ENCODE measurements at places on chromosomes 5 and 9.

DNA sequence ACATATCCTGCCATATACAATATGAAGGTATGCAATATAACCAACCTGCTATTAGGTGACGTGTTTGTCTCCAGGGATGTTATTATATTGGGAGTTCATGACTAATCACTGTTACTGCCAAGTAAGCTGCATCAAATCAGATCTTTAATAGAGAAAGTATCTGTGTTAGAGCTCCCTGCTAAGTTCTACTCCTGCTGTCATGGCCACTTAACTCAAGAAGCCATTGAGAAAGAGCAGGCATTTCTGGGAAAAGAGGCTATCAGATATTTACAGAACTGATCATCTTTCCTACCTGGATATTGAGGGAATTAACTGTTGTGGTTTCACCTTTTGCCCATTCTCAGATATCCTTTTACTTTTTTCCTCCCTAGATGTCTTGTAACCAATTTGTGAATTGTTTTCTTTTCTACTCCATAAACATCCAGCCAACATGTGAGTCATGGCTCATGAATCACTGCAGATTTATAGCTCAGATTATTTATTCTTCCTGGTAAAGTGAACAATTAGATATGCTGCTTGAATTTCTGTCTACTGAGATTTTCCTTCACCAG is 634.8 kb upstream of the FAM174A start:
- no peak for DNase-seq
- no peak overlapping the region for H3K27ac ChIP-seq
- no peaks in the 10 kb centered on the region for H3K4me1 ChIP-seq

DNA sequence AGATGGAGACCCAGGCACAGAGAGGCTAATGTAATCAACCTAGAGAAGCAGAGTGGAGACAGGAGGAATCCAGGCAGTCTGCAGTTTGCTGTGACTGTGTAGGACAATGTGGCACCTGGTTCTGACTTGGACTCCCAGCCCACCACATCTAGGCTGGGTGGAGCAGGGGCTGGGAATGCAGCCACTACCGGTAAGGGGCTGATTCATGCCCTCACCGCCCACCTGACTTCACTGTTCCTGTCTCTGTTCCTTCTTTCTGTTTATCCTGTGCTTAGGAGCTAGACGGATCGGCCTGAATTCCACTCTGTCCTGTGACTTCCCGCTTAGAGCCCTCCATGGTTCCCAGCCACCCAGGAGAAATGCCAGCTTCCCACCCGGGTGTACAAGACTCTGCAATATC is 2.6 kb downstream of the PDLIM4 start:
- H3K27me3 ChIP-seq: peaks cover 6% of the 10 kb centered on the region
- peaks cover 12% of the 10 kb centered on the region for H3K4me1 ChIP-seq
- no peak overlapping the region for H3K4me3 ChIP-seq
- H3K36me3 ChIP-seq: no peaks in the 10 kb centered on the region

- no peaks in the 10 kb centered on the region for H3K27me3 ChIP-seq
- no peak overlapping the region for H3K27ac ChIP-seq
- H3K36me3 ChIP-seq: no peaks in the 10 kb centered on the region
- no peak for DNase-seq
Measured at GRCh38 chr9:114902786-114903524, 27.4 kb downstream of the TNFSF8 start.

DNA sequence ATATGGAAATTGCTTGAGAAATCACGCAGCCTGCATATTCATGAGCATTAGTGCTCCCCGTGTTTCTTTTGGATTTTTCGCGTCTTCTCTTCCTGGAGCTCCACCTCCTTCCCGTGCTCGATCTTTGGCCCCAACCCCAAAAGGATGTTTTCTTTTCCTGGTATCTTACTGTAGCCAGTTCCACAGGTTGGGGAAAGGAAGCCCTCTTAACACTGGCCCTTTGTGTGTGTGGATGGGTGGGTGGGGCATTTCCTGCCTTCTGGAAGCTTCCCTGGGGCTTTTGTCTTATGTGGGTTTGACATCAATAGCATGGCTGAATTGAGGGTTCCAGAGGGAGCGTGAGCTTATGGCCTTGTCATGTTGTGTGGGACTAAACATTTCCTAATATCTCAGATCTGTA is 21.9 kb downstream of the STXBP1 start:
- H3K4me1 ChIP-seq: peaks cover 13% of the 10 kb centered on the region
- no peak overlapping the region for H3K4me3 ChIP-seq
- H3K27ac ChIP-seq: peak overlapping the region; percentile 75
- no peak for DNase-seq
- H3K27me3 ChIP-seq: no peaks in the 10 kb centered on the region

DNA sequence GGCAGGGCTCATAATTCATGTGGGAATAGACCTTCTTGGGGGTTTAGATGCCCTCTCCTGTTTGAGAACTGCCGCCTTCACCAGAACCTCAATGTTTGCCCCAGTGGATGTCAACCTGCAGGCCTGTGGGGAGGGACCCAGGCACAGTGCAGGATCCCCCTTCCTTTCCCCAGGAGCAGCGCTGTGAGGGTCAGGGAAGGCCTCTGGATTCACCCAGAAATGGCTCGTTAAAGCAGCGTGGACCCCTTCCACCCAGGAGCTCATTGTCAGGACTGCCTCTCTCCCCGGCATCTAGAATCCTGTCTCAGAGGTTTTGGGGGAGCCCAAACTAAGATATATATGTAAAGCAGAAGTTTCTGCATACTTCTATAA is 188.3 kb downstream of the GADD45G start:
- no peak overlapping the region for H3K27ac ChIP-seq
- H3K36me3 ChIP-seq: no peaks in the 10 kb centered on the region
- peaks cover 3% of the 10 kb centered on the region for H3K4me1 ChIP-seq
- DNase-seq: no peak

GRCh38 chr5:151063142-151063989 is 17.5 kb downstream of the TNIP1 start:
- peak; percentile 50 for DNase-seq
- peak overlapping the region; percentile 67 for H3K27ac ChIP-seq
- H3K36me3 ChIP-seq: peaks cover 8% of the 10 kb centered on the region
- H3K4me3 ChIP-seq: no peak overlapping the region

GRCh38 chr5:172757394-172758010 is 13.5 kb downstream of the DUSP1 start:
- no peaks in the 10 kb centered on the region for H3K27me3 ChIP-seq
- no peak overlapping the region for H3K4me3 ChIP-seq
- H3K36me3 ChIP-seq: no peaks in the 10 kb centered on the region
- no peak for DNase-seq
- no peaks in the 10 kb centered on the region for H3K4me1 ChIP-seq

- H3K4me3 ChIP-seq: no peak overlapping the region
- DNase-seq: no peak
- H3K36me3 ChIP-seq: no peaks in the 10 kb centered on the region
- H3K27ac ChIP-seq: no peak overlapping the region
Measured at GRCh38 chr5:170405817-170406216, 16.6 kb upstream of the KCNMB1 start.

DNA sequence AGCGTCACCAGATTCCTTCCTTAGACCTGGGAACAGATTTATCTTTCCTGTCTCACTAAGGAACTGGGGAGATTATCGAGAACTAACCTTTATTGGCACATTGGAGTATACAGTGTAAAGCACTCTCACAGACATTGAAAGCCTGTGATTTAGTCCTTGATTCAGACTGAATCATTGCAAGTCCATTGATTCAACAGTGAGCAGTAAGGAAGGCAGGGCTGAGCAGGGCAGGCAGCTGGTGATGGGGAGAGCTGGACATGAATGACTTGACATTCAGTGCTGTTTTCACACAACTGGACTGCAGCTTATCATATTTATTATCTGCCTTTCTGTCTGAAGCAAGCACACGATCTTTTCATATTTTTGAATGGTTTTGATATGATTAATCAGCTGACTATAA is 16.2 kb downstream of the ISOC1 start:
- H3K4me3 ChIP-seq: no peak overlapping the region
- H3K27ac ChIP-seq: no peak overlapping the region
- H3K36me3 ChIP-seq: no peaks in the 10 kb centered on the region
- no peaks in the 10 kb centered on the region for H3K4me1 ChIP-seq
- H3K27me3 ChIP-seq: no peaks in the 10 kb centered on the region
- no peak for DNase-seq
